ENCODE measurements at places on chromosomes 16 and 17.

DNA sequence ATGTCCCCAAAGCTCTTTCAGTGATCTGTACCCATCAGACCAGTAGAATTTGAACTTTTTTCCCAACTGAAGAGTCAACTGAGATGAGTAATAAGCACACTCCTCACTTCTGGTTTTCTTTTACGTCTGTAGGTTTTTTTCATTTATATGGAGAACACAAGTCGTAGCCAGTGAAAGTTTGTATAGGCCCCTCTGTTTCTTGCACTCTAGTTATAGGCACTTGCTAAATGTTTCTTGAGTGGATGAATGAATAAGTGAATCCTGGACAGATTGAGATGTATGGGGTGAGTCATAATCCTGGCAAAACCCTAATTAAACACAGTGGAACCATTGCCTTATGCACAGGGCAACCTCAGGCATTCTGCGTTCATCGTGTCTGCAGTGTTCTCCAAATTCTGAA is 193.7 kb upstream of the TBX2 start:
- no peak for DNase-seq

- no peak for DNase-seq
Measured at GRCh38 chr17:45743626-45744326, 40.3 kb upstream of the CRHR1 start.

DNA sequence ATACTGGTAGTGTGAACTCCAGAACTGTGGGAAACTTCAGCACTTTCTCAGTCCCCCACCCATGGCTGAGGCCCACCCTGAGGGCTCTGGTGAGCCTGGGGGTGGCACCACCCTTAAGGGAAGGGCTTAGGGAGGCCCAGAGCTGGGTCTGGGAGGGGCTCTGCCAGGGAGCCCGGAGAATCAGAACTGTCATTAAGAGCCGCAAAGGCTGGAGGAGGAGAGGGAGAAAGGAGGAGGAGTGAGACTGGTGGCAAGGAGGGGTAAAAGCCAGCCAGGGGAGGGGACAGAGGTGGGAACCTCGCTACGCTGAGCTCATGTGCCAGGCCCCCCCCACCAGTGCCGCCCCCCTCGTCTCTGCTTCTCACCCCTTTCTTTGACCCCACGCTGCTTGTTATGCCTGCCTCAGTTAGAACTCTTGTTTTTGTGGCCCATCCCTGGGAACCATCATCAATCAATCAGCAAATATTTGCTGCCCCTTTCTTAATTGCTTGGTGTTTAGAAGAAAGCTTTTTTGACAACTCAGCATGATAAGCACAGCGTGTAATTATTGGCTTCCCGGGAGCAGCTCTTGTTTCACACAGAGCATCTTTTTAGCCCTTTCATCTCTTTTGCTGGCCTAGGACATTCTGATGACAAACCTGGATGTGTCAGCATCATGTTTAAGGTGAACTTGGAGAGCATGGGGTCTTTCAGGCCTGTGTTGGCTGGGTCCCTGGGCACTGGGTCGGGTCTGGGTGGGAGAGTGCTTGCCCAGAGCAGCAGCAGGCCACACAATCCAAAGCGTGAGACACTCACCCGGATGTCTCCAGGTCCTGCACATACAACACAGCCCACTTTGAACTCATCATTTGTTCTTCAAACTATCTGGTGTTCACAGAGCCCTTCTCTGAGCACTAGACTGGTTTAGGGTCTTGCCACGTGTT is 77.7 kb downstream of the NETO2 start:
- no peak for DNase-seq

GRCh38 chr17:78986649-78987328 is 7.1 kb upstream of the LGALS3BP start:
- no peak for DNase-seq

DNA sequence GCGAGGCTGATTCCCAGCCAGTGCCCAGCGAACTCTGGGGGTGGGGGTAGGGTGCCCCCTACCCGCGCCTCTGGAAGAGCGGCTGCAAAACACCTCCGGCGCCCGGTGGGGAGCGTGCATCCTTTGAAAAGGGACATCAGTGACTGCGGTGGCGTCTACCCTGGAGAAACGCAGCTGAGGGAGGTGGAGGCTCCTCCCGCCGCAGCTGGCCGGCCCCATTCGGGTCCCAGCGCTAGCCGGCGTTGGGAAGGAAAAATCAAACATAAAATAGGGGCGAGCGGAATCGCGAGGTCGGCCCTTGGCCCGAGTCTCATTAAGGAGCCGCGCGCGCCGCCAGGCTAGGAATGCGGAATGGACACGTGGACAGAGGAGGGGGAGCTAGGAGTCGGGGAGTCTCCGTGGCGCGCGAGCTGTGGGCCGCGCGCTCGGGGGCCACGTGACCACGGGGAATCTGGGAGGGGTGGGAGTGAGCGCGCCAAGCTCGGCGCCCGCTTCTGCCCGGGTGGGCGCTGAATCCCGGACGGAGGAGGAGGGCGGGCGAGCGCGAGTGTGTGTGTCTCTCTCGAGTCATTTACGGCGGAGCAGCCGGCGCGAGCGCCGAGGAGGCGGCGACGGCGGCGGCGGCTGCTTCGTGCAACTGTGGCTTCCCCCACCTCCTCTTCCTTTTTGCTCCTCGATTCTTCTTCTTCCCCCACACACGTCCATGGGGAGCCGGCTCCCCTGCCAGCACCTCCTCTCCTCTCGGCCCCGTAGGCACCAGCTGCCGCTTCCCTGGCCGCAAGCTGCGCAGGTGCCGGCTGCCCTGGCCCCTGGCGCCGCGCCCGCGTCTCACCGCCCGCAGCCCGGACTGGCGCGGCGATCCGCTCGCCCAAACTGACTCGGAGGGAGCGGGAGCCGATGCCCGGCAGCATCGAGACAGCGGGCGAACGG is at the start of gene TMEM132E:
Gene TMEM132E, plus strand, starts transcription at position 566 of the 930 bp plus-strand sequence. CDS start 1,495 bp downstream, outside the sequence.
- DNase-seq = no peak

DNA sequence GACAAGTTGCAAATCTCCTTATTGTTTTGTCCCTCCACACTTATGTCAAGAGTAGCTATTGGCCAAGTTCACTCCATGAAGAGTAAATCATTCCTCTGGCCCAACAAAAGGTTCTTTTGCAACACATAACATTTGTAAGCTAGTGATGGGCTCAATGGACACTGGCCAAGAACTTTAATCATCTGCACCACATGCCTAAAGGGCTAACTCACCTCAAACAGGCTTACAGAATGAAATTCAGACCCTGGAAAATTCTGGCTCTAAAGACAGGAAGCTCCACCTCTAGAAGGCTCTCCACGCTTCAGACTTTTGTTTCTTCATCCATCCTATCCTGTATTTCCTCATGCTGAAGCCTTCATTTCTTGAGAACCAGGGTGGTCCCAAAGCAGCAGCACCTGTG is 10.9 kb upstream of the ANKFN1 start:
- DNase-seq = no peak

DNA sequence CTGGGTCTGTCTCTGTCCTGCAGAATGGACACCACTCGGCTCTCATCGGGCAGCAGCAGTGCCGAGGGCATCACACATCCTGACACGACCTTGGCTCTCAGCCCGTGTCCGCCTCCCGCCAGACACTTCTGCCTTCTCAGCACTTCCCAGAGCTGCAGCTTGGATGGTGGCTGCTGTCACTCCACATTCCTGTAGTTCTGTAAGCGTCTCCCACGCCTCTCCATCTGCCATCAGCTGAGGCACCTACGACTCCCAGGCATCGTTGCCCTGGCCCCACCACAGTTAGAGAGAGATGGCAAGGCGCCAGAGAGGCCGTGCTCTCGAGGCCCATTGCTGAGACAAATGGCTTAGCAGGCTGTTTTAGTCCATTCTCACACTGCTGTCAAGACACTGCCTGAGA is 195.9 kb upstream of the CHMP6 start:
- DNase-seq = no peak

DNA sequence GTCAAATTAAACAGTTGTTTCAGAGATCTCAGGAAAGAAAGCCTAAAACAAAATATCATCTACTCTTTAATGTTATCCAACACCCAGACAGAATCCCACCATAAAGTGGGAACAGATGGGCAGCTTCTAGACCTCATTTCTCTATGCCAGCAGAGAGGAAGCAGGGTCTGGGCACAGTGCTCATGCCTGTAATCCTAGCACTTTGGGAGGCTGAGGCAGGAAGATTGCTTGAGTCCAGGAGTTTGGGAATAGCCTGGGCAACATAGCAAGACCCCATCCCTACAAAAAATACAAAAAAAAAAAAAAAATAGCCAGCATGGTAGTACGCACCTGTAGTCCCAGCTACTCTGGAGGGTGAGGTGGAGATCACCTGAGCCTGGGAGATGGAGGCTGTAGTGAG is 13.5 kb upstream of the ZNF652 start:
- DNase-seq = no peak

DNA sequence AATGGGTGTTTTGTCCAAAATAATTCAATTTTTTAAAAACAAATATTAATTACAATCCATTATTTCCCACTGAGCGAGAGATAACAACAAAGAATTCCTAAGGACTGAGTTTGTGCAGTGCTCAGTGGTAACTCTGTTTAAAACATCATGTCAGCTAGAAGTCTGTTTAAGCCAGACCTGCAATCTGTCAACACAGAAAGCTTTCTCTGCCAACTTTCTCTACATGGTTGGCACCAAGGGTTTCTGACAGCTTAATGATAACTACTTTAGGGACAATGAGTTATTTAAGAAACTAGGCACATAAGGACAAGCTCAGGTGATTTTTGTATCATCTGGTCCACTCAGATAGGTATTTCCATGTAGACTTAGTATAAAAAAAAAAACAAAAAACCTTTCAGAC is 81.8 kb downstream of the WDR59 start:
- DNase-seq = no peak

DNA sequence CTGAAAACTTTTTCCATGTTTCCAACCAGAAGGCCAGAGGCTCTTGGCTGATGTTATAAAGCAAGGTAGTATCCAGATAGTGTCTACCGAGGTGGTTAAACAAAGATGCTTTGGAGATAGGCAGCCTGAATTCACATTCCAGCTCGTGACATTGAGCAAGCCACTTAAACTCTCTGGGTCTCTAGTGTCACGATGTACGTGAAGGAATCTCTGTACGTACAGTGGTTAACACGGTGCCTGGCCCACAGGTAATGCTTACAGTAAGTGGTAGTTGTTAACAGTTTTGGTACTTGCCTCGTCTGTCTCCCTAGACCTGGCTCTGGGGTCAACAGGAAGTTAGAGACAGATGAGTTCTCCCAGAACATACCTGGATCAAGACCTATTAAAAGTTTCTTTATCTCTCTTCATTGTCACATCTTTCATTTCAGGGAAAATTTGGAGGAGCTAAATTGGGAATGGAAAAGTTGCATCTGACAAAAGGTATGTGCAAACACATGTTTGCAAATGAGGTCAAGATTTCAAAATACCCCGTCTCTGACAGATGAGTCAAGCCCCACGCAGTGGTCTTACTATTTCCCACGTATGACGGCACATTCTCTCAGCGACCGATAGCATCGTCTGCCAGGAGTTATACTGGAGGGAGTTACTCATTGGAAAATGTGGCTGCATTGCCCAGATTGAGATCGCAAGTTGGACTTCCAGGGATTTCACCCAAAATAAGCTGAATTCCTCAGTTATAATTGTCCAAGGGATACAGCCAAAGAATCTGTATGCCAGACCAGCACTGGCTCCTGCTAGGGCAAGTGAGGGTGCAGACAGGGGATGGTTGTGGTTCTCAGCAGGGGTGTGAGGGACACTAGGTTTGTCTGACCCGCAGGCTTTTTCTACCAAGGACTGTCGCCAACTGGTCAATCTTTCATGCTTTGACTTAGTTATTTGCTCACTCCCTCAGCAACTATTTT is 18.9 kb upstream of the MYH10 start:
- DNase-seq = no peak

DNA sequence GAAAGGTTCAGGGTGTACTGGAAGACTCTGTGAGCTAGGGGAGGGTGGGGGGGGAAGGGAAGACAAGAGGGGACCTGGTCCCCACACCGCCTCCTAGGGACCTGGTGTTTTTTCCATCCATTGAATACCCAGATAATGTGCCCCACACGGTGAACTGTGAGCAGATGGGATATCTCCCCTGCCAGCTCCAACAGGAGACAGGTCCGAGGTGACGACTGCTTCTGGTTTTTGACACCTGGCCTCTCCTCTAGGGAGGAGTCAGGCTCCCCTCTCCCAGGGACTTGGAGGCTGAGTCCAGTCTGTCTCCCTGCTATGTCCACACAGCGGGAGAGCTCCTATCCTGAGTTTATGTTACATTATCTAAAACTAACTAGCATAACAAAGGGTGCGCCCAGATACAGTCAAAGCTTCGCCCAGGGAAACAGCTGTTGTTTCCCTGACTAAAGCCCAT is 1.8 kb downstream of the MARVELD3 start:
- no peak for DNase-seq

GRCh38 chr17:79338152-79338551 is 263.5 kb downstream of the ENGASE start:
- DNase-seq = no peak

DNA sequence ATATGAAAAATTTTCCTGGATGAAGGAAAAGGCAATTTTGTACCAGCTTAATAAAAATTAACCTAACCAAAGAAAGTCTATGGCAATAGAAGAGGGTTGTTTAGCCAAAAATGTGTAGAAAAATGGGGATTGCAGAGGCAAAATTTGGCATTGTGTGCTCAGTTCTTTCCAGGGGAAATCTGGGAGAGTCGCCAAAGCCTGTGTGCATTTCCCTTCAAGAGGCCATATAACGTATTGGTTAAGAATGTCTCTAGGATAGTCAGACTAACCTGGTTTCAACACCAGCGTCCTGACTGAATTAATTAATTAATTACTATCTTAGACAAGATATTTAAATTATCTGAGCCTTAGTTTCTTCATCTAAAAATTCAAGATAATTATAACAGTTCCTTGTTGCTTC is 44.8 kb upstream of the HLF start:
- DNase-seq = no peak

- DNase-seq = no peak
Measured at GRCh38 chr17:61211236-61211635, 188.4 kb upstream of the TBX2 start.

DNA sequence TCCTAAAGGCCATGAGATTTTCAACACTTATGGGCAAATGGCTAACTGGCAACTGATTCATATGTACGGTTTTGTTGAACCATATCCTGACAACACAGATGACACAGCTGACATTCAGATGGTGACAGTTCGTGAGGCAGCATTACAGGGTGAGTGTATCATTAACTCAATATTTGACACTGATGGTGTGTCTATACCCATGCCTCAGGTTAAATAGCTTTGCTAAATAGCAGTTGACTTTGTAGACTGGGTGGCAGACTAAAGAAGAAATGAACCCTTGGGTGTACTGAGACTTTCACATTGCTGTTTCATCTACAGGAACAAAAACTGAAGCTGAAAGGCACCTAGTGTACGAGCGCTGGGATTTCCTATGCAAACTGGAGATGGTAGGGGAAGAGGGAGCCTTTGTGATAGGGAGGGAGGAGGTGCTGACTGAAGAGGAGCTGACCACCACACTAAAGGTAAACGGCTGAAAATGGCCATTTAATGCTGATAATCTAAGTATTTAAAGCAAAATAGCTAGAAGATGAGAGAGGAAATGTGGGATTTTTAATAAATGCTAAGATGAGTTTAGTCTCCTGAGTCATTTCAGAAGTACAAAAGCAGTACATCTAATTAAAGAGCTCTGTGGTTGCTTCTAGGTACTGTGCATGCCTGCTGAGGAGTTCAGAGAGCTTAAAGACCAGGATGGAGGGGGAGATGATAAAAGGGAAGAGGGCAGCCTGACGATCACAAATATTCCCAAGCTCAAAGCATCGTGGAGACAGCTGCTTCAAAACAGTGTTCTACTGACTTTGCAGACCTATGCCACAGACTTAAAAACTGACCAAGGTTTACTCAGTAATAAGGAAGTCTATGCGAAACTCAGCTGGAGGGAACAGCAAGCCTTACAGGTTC is 3.0 kb downstream of the SETD6 start:
- no peak for DNase-seq

Data from activated naive CD8-positive, alpha-beta T cell treated with anti-CD3 and anti-CD28 coated beads, Interleukin-2, amount 50 U/mL, for 16 hours (primary cell).